Fibroblast of skin of left biceps (primary cell): ENCODE measurements at places on chromosomes 3 and 15.
A peak's percentile ranks its signal among the peaks of the same experiment; 100 is the strongest.

DNA sequence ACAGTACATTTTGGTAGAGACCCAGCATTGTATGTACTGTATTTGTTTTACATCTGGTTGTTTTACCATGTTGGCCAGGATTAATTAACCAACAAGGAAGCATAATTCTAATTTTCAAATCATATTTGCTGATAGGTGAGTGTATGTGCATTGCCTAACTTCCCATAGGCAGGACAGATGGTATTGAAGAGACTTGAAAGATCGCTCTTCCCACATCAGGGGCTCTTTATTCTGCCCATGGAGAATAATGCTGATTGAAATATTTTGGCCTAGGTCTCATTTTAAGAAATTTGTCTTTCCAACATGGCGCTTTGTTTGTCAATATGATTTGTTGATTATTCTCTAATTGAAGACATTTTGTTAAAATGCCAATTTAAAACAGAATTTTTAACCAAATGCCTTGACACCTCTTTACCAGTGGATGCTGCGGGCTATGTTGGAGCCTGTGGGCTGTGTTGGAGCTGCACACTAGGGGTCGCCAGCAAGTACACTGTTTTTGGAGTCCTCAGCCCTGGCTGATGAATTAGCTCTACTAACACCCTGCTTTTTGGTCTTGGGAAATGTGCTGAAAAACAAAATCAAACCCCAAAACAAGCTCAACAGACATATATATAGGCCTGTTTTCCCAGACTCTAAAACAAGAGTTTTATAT is 5.3 kb downstream of the P2RY12 start:
- DNase-seq: no peak

- no peak for DNase-seq
Measured at GRCh38 chr15:79924379-79924778, 27.6 kb upstream of the MTHFS start.

DNA sequence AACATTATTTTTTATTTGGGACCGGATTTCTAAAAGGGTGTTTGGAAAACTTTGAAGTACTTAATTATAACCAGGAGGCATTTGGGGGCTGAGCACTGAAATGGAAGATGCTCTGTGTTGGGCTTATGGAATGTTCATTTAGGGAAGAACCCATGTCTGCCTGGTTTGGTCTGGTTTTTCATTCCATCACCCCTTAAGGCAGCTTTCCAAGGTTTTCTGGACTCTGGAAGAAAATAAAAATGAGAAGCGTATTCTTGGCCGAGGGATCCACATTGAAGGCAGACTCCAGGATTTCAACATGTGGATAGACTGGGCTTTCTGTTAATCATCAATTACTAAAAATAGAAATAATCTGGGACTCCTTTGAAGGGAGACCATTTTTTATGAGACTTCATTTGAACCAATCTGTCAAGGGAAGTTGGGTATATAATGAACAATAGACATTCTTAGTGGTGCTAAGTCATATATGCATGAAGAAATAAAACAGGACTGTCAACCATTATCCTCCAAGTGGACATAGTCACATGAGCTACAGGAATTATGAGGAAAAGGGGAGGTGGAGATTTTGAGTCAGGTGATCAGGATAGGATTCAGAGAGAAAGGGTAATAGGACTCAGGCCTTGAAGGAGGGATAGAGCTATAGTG is 270.5 kb upstream of the ADAMTS9 start:
- peak; percentile 86 for DNase-seq

DNA sequence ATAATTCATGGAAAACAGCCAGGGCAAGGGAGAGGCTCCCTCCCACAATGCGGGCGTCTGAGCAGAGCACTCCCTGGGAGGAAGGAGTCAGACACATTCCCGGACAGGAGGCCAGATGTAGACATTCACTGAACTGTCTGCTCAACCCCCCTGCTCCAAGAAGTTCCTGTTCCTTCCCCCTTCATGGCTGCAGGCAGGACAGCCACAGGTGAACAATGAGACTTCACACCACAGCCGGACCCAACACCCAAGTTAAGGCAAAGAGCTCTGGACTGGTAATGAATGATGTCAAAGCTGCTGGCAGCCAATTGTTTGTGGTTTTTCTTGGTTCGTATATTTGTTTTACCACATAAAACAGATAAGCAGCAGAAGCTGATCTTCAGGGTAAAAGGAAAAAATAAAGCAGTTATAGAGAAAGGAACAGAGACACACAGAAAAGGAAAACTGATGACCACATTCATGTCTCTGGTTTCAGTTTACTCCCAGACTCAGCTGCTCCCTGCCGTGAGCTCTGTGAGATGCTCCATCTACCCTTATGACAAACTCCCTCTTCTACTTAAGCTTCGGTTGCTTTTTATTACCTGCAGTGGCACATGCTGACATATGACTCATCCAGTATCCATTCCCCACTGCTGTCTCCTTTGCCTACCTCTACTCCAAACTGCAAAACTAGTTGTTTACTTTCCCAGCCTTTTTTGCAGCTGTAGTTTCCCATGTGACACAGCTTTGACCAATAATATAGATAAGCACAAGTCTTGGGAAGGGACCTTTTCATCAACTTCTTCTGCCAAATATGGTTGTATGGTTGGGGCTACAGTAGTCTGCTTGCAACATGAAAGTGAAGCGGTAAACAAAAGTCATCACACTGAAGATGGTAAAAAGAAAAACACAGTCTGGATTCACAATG is 33.1 kb downstream of the DZIP1L start:
- peak; percentile 50 for DNase-seq

DNA sequence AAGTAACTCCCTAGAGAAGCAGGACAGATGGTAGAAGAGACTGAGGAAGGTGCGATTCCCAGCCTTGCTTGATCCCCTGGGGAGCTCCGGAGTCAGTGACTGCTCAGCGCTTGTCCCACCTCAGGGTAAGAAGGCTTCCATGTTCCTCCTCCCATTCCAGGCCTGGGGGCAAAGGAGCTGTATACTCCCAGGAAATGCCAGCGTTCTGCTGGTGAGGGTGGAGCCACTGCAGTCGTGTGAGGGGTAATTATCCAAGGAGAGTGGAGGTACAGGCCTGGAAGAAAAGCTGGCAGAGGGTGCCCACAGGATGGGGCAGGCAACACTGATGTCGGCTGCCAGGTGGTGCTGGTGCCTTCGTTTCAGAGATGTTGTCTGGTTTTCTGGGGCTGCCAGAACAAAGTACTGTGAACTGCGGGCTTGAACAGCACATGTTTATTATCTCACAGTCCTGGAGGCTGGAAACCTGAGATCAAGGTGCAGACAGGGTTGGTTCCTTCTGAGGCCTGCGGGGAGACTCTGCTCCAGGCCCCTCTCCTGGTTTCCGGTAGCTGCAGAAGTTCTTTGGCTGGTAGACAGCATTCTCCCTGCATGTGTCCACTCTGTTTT is 12.1 kb upstream of the APBA2 start:
- no peak for DNase-seq

- DNase-seq: no peak
Measured at GRCh38 chr3:42886294-42886822, 10.7 kb upstream of the CYP8B1 start.

- DNase-seq: no peak
Measured at GRCh38 chr15:71601038-71601834, 209.1 kb upstream of the NR2E3 start.

- DNase-seq: no peak
Measured at GRCh38 chr3:127992127-127992526, 60.1 kb upstream of the SEC61A1 start.

DNA sequence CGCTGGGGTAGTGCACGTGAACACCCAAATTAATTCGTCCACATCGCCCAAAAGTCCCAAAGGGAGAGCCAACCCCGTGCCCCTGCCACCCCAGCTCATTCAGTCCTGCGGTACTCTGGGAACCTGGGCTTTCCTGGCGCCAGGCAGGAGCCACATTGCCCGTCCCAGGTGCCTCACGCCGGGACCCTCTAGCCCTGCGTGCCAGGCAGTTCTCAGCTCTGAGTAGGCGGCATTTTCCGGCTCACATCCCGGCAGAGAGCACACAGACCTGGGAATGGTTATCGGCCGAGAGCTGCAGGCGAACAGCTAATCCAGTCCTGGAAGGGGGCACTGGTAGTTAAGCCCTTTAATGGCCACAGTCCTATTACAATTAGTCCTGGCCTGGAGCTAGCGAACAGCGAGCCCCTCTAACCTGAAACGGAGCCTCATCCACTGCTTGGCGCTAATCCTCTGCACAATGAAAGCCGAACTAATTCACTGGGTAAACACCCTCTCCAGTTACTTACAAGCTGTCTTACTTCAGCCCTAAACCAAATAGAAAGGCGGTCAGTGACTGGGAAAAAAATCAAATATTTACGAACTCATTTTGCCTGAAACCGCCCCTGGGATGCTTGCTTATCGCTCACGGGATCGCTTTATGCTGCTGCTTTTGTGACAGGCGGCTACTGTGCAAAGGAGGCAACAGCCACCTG is 254.6 kb upstream of the SOX14 start:
- DNase-seq: no peak

DNA sequence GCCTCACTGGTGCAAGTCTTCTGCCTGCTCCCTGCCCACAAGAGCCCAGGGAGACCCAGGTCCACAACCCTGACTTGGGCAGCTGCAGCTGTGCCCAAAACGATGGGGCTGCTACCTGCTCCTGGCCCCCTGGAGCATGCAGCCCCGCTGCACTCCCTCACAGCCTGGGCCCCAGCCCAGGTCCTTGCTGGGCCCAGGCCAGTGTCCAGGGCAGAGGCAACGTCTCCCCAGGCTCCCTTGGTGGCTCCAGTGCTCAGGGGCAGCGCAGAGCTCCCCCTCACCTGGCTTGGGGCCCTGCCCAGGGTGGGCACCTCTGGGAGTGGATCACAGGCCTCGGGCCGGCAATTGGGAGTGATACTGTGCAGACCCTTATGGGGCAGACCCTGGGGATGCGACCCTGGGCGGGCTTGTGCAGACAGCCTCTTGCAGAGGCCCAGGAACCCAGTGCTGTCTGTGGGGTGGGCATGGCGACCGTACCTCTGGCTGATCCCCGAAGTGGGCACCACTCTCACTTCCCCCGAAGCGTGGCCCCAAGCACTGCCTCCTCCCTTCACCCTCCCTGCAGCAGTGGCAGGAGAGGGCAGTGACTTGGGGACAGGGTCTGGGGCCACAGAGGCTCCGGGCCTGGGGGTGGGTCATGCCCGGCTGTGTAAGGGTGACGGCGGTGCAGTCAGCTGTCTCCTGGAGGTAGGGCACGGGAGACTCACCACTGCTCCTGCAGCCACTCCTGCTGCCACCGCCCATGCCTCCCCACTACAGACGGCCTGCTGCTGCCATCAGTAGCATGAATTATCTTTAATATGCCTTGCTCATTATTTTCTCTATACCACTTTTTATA is 255.9 kb downstream of the DOCK3 start:
- DNase-seq: no peak

DNA sequence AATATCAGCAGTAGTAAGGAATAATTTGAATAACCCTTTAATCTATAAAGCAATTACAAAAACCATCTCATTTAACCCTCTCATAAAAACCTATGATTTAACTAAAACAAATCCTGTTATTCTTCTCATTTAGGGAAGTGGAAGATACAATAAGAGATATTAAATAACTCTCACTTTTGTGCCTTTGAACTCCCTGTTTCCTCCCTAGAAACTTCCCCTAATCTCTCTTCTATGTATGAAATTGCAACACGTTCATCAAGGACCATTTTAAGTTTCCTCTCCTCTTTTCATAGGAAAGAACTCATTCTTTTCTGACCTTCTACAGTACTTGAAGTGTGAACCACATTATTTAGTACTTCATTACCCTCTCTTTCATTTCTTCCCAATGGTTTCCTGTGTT is 18.8 kb upstream of the FAM81A start:
- no peak for DNase-seq

DNA sequence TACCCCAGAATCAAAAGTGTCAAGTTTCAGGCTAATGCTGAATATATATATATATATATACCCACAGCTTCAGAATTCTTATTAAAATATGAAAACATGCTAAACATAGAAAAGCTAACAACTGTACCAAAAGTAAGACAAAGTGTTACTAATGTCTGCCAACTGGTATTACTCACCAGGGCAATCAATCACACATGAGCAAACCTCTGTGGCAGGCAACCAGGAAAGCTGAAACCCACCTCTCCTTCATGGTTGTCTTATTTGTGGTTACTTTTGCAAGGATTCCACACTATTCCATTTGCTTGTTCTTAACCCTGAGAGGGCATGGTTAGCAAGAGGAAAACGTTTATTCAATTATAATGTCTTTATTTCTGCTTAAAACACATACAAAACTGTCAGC is 512.3 kb upstream of the MDFIC2 start:
- peak; percentile 94 for DNase-seq

GRCh38 chr15:71781179-71781964 is 29.0 kb upstream of the NR2E3 start:
- DNase-seq: no peak

DNA sequence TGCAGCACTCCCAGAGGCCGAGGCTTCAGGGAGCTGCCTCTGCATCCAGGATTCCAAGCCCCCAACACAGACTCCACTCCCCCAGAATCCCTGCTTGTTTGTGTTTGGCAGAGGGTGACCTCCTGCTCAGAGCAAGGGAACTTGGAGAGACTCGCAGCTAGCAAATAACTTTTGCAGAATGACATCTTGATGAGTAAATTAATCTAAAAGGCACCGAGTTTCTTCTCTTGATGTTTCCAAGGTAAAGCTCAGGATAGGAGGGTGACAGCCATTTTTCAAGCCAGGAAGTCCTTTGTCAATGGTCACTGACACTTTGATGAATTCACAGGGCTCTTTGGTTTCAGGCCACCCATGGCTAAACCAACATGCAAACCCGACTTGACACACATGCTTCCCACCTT is 523.0 kb downstream of the NTRK3 start:
- DNase-seq: no peak

- DNase-seq: peak; percentile 43
Measured at GRCh38 chr3:197181741-197182140, 116.7 kb downstream of the DLG1 start.

GRCh38 chr3:81651139-81651538 is 110.3 kb downstream of the GBE1 start:
- no peak for DNase-seq

- DNase-seq: no peak
Measured at GRCh38 chr3:188435266-188435665, 281.3 kb downstream of the LPP start.

DNA sequence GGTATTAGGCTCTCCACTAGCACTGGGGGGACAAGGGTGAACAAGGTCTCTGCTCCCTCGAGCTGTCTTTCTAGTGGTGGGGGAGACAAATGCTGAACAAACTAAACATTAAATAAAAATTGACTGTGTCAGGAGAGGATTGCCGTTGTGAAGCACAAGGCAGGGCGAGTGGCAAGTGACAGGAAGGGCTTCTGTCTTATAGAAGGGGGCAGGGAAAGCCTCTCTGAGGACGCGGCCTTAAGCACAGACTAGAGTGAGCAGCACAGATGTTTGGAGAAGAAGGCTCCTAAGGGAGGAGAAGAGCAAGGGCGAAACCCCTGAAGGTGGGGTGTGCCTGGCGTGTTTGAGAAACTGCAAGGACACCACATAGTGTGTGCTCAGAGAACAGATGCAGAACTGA is 50.9 kb upstream of the ATP2B2 start:
- DNase-seq: no peak
